Activated CD4-positive, CD25-positive, alpha-beta regulatory T cell (primary cell): ENCODE measurements at places on chromosomes 2 and 18.

- no peak for DNase-seq
Measured at GRCh38 chr18:62342884-62343283, 17.8 kb downstream of the TNFRSF11A start.

- DNase-seq: no peak
Measured at GRCh38 chr2:31176742-31177141, 38.5 kb upstream of the GALNT14 start.

DNA sequence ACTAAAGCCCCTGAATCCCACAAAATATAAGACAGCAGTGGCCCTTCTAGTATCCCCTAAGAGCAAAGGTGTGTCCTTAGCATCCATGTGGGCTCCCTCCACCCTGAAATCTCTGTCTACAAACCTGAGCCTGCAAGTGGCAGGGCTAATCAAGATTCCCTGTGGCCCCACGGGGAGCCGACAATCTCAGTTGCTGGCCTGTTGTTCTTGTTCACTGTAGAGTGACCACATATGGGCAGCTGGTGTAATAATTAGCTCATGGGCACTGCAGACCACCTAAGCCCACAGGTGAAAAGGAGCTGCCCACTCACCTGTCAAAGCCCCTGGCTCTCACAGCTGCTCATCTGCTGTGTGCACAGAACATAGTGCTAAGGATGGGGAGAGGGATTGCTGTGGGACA, 102.3 kb downstream of the MRO start:
- no peak for DNase-seq

- DNase-seq: no peak
Measured at GRCh38 chr18:24799176-24799575, 338.7 kb downstream of the HRH4 start.

- DNase-seq: no peak
Measured at GRCh38 chr18:46152436-46152807, 48.2 kb downstream of the HAUS1 start.

GRCh38 chr2:185279999-185280398, 458.6 kb upstream of the FSIP2 start:
- no peak for DNase-seq

GRCh38 chr2:226969417-226970080, 133.7 kb downstream of the RHBDD1 start:
- no peak for DNase-seq

DNA sequence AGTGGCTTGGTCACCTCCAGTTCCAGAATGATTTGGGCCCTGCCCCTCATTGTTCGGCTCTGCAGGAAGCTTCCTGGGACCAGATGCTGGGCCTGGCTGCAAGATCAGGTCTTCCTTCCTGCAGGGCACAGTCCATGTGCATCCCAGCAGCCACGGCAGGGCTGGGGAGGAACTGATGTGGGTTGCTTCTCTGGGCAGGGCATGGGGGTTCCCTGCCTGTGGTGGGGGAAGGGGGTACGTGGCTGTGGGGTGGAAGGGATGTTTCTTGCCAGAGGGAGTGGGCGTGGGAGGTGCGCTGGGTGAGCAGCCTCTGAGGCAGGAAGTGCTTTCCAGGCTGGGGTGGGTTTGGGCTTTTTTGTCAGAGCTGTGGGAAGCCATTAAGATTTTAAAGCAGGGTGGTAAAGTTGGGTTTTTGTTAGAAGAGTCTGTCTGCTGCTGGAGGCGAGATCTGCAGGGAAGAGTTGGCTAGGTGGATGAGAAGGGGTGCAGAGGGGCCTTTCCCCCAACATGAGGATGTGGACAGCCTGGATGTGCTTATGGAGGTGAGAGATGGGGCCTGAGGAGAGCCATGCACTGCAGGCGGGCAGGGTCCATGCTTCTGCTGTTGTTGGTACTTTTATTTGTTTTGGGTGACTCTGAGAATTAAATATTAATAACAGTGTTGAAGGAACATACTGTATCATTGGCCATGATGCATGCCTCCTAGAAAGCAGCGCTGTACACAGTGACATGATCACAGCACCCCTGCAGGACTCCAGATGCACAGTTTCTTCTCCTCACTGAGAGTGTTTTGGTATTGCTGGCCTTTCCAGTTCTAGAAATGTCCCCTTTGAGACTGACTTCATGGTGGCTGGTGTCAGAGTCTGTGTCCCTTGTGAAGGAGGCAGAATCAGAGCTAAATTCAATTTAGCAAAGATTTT, 45.3 kb downstream of the DGKD start:
- DNase-seq: no peak

- DNase-seq: no peak
Measured at GRCh38 chr2:42787424-42787787, 5.0 kb downstream of the HAAO start.

GRCh38 chr2:21103274-21103891, 20.4 kb upstream of the TDRD15 start:
- DNase-seq: no peak

GRCh38 chr2:205766779-205767359, 84.6 kb downstream of the NRP2 start:
- peak; percentile 2 for DNase-seq
